ENCODE measurements at places on chromosomes 6 and 20.
A peak's percentile ranks its signal among the peaks of the same experiment; 100 is the strongest.

GRCh38 chr6:14642136-14642505, 524.5 kb downstream of the CD83 start:
- DNase-seq, result no peak

DNA sequence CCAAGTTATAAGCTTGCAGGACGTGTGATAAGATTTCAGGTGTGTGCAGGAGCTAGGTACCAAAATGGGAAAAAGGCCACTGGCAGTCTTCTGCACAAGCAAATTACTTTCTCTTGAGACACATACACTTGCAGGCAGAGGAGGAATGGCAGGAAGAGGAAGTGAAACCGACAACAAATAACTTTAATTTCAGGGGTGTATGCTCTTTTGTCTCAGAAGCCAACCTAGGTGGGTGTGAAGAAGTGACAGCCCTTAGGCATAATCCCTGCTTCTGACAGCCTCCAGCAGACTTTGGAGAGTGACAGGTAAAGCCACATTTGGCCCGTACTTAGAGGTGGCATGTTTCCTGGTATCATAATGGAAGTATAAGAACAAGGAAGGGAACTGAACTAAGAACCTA, 118.8 kb upstream of the TRAF3IP2 start:
- DNase-seq, result no peak

GRCh38 chr6:102549221-102549874, 1155.8 kb downstream of the GRIK2 start:
- DNase-seq, result no peak

GRCh38 chr20:19431316-19431700, 218.9 kb downstream of the SLC24A3 start:
- DNase-seq, result no peak

DNA sequence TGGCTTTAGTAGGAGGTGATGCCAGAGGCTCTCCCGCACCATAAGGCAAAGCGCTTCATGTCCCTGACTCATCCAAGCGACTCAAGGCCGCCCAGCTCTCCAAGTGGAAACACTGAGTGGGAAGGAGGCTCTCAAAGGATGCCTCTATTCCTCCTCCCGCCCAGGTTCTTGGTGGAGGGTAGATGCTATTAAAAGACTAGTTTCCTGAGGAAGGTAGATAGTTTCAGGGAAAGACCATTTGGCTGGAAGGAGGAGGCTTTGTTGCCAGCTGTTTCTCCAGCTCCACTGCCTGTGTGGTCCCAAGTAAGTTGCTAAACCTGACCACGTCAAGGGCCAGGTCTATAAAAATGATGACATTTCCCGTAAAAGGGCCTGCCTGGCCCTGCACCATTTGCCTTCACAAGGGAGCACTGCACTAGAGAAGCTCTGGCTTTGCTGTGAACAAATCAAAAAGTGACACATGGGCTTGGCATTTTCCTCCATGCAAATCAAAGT, 48.2 kb downstream of the GMDS start:
- no peak for DNase-seq

GRCh38 chr20:45821947-45822346, 5.2 kb downstream of the TNNC2 start:
- DNase-seq, result no peak

GRCh38 chr20:45890077-45890984, 677 bp downstream of the NEURL2 start:
- no peak for DNase-seq

DNA sequence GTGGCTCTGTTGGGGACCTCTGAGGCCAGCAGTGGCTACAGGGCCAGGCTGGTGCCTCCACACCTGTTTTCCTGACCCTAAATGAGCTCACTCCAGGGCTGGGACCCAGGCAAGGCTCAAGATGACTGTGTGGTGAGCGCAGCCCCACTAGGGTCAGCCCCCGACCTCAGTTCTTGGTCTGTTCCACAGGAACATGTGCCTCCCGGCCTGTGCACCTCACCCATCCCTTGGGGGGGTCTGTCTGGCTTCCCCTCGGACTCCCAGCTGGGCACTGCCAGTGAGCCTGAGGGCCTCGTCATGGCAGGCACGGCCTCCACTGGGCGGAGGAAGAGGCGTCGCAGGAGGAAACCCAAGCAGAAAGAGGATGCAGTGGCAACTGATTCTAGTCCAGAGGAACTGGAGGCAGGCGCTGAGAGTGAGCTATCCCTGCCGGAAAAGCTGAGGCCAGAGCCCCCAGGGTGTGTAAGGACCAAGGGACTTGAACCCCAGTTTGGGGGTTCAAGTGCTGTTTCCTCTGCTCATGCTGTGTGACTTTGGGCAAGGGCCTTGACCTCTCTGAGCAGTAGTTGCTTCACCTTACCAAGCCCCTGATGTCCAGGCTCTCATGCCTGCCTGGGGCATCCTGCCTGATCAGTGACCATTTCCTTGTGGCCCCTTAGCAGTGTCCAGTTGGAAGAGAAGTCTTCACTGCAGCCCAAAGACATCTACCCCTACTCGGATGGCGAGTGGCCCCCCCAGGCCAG, 8.0 kb downstream of the LPIN3 start:
- DNase-seq, result no peak

DNA sequence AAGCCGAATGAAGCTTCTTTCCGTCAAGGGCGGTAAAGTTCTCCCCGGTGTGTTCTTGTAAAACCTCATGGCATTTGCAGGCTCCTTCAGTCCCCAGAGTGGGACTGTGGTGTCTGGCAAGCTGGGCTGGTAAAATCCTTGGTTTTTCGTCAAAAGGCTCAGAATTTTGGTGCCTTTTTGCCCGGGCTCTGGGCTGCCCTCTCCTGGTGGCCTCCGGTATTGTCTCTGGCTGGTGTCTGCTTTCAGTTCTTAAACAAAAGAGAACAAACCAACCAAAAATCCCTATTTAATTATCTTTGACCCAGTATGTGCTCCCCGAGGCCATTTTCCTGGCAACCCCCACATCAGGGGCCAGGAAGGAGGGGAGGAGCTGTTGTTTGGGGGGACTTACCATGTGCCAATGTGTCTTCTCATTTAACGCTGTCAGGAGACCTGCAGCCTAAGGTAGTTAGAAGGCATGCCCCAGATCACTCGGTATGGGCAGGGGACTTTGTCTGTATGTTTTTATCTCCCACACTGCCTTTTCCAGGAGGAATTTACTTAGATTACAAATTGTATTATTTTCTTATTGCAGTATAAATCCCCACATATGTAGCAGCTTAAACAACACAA, 11.1 kb downstream of the CDH4 start:
- no peak for DNase-seq

DNA sequence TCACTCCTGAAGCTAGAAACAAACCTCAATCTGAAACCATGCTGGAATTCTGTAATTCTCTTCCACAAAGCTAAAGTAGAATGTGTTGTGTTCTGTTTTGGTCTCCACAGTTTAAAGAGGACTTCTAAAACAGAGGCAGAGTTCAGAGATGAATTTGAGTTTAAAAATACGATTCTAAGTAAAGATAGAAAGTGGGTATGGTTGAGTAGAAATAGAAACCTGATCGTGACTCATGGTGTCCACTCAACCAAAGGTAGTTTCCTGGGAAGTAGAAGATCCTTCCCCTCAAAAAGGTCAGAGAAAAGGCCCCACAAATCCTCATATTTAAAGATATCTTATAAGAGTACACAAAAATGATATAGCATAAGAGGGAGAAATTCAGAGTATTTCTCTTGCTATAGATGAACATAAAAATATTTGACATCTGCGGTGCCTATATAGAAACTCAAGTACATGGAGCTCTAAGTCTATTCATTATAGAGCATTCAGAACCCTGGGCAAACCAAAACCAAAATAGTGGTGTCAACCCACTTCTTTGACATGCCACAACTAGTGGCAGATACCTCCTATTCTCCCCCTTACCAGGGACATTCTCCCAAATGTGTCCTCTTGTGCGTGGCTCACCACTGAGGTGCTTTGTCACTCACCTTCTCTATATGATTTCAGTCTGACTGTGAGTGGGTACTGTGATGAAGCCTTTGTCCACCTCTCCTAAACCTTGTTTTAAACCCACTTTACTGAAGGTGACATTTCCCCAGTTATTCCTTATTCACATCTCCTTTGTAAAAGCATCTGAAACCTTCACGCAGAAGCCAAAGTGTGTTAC, 84.5 kb downstream of the PLCB1 start:
- no peak for DNase-seq

DNA sequence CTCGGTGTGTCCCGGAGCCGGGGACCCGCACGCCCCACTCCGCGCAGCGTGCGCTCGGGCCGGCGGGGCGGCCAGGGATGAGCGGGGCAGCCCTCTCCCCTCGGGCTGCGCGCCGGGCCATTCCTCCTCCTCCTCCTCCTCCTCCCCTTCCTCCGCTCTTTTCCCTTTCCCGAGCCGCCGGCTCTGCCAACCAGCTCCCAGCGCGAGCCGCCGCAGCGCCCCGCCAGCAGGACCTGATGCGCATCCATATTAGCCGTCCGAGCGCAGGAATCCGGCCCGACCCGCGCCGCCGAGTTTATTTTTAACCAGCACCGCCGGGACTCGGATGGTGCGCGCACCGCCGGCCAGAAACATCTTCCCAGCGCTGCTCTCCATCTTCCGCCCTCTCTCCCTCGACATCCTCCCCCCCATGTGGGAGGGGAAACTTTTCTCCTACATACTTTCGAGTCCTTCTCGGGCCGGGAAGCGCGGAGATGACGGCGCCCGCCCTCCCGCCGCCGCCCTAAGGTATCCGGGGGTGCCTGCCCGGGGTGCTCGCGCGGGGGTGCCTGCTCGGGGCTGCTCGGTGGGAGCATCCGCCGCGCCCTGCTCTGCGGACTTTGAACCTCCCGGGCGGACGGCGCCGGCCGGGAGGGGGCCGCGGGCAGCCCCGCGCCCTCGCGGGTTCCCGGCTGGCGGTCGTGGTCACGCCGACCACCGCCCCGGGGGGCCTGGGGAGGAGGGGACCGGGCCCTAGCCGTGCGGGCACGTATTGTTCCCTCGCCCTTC, 619 bp downstream of the RREB1 start:
- DNase-seq, result no peak

GRCh38 chr20:43809206-43809819, 82.5 kb upstream of the GTSF1L start:
- no peak for DNase-seq

DNA sequence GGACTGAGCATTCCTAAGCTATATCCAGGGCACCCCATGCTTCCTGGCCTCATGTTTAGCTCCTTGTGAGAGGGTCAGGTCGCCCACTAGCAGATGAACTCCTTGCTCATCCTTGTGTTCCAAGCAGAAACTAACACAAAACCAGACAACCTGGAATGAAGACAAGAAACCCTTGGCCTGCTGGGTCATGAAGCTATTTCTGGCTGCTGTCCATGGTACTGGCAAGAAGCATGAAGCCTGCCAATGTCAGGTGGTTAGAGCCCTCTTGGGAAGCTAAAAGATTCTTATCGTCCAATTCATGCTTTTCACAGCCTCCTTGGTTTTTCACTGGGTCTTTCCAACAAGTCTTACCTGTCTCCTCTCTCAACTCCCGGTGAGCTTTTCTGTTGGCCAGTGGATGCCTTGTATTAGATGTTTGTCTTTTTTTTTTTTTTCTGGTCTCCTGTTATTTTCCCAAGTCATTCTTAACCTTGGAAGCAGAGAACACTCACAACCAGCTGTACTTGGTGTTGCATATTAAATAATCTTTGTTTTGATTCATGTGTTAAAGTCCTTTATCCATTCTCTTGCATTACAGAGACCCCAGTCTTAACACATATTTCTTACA, 180.3 kb downstream of the ANKRD60 start:
- DNase-seq, result peak; percentile 62

GRCh38 chr20:33531047-33531877, 41.4 kb downstream of the CBFA2T2 start:
- no peak for DNase-seq

- DNase-seq, result no peak
Observed at GRCh38 chr6:135631821-135632220, 134.3 kb upstream of the AHI1 start.

GRCh38 chr6:137768935-137769334, 98.1 kb upstream of the TNFAIP3 start:
- DNase-seq, result no peak

- DNase-seq, result no peak
Observed at GRCh38 chr6:56891754-56892153, 63.2 kb upstream of the BEND6 start.

- DNase-seq, result peak; percentile 93
Observed at GRCh38 chr20:34604980-34605788, 46.7 kb downstream of the MAP1LC3A start.

Data from HFF-Myc (cell line).